ENCODE measurements at places on chromosomes 2 and 18. TPM values are rescaled to one million over a fixed set of nuclear protein-coding genes. Genes with fewer than 3 reads are reported as not detected.

Gene XIRP2
- total RNA-seq: not detected

Gene CYS1
- not detected for total RNA-seq

Gene ASB18
- not detected for total RNA-seq

Gene CCDC102B
- 1.6 TPM for total RNA-seq

Gene ZNF385B
- total RNA-seq: not detected

Gene SLC9A2
- not detected for total RNA-seq

Gene DAW1
- total RNA-seq: not detected

Gene PIEZO2
- total RNA-seq: not detected

Gene OR6B2
- total RNA-seq: not detected

Gene ABCA12
- not detected for total RNA-seq
